Activated CD8-positive, alpha-beta memory T cell treated with anti-CD3 and anti-CD28 coated beads for 1 hour (primary cell): ENCODE measurements at places on chromosomes 6 and 20.

GRCh38 chr6:77136086-77136485 lies 327.2 kb downstream of the HTR1B start:
- DNase-seq, result no peak

- no peak for DNase-seq
Measured at GRCh38 chr6:160790028-160790792, 88.2 kb downstream of the PLG start.

GRCh38 chr6:3282476-3283236 lies 23.9 kb downstream of the PSMG4 start:
- DNase-seq, result no peak

- no peak for DNase-seq
Measured at GRCh38 chr6:108850669-108851465, 2.6 kb downstream of the ARMC2 start.

- no peak for DNase-seq
Measured at GRCh38 chr6:43226192-43226851, 3.0 kb downstream of the DNPH1 start.

GRCh38 chr6:39843305-39844020 lies 51.3 kb downstream of the DAAM2 start:
- DNase-seq, result no peak

- no peak for DNase-seq
Measured at GRCh38 chr6:132202574-132202973, 198.7 kb downstream of the MOXD1 start.

GRCh38 chr6:89471287-89471867 lies 38.4 kb downstream of the ANKRD6 start:
- no peak for DNase-seq

DNA sequence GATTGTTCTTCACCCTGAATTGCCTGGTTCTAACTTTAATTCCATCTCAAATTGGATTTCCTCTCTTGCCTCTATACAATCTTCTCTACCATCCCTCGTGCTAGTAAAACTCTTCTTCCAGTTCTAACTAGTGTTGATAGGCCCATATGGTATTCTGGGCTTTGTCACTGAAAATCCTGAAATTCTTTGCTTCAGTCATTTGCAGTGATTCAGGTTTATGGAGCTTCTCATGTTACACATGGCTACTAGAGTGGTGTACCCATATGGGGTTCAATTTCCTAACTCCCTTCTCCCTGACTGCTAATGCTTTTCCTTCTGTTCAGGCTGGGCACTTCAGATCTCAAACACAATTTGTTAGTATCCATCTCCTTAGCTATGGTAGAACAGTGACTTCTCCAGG lies 956.6 kb downstream of the KIF16B start:
- DNase-seq, result no peak

DNA sequence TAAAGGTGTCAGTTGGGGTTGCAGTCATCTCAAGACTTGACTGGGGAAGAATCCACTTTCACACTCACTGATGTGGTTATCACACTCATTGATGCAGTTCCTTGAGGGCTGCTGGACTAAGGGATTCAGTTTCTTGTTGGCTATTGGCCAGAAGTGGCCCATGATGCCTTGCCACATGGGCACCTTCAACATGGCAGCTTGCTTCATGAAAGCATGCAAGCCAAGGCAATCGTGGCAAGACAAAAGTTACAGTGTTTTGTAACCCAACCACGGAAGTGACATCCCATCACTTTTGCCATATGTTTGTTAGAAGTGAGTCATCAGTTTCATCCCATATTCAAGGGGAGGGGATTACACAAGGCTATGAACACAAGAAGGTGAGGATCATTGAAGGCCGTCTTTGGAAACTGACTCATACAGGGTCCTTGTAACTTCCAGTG lies 3.8 kb upstream of the RANBP9 start:
- no peak for DNase-seq

GRCh38 chr6:11416936-11417576 lies 120.5 kb upstream of the TMEM170B start:
- no peak for DNase-seq

DNA sequence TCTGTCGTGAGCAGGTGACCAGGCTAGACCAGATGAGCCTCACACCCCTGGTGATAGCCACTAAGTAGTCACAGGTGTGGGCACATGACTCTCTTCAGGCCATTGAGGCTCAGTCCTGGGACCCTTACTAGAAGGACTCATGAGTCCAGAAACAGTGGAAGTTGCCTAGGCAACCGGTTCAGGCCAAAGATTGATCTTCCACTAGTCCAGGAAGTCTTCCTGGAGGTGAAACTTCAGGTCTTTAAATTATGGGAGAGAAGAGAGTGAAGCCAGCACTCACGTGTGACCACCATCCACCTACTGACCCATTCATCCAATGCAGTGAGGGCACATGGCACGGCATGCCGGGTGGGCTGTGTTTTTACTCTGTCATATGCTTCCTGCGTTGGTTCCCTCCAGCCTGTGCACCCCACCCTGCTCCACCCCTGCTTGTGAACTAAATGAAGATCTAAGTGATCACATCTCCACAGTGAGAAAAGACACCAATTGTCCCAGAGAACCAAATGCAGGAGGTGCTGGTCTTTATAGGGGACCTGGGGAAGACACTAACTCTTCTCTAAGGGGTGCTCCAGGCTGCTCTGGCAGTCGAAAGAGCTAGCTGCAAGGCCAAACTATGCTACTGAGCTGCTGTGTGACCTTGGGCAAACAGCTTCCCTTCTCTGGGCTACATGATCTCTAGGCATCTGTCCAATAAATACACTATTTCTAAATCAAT lies 12.5 kb upstream of the STX16 start:
- no peak for DNase-seq

- no peak for DNase-seq
Measured at GRCh38 chr6:2658788-2659187, 91.9 kb downstream of the MYLK4 start.

- no peak for DNase-seq
Measured at GRCh38 chr6:46160102-46160501, 10.7 kb downstream of the ENPP5 start.

DNA sequence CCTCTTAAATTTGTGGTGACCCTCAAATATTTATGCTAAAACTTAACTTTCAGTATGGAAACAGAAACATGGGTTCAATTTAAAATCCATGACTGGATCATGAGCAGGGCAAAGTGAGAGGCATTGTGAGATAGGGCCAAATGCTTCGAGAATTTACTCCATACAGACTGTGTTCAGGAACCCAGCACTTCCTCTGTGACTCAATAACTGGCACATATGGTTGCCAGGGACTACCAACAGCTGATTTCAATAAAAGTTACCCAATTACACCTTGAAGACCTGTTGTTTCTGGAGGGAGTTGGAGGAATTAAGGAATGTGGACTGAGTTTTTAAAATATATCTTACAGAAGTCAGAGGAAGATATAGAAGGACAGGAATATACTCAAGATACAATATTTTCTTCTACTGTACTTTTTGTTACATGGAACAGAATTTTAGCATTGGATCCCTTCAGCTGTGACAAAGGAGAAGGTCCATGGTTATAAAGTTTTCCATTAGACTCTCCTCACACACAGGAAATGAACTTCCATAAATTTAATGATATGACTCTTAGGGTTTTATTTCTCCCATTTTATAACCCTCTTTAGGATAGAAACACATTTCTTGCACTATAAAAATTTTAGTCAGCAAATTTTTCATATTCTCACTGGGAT lies 258.5 kb downstream of the KHDC1L start:
- no peak for DNase-seq

GRCh38 chr6:52363228-52363867 lies 1.4 kb downstream of the PAQR8 start:
- DNase-seq, result no peak

DNA sequence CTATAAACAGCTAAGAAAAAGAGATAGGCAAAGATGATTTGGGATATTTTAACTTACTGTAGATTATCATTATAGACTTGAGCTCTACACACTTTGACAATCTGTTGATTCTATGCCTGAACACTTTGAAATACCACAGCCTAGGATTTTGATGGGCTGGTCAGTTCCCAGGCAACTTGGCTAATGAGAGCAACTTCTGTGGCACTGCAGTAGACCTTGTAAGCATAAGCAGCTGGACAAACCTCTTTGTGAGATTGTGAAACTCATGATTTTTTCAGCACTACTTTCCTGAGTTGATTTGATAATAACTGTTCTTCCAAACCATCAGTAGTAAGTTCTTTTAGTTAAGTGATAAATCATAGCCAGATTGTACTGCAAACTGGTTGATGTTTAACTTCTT lies 27.1 kb upstream of the ELOVL5 start:
- DNase-seq, result no peak

GRCh38 chr6:38784506-38785235 lies 69.6 kb downstream of the DNAH8 start:
- DNase-seq, result no peak

DNA sequence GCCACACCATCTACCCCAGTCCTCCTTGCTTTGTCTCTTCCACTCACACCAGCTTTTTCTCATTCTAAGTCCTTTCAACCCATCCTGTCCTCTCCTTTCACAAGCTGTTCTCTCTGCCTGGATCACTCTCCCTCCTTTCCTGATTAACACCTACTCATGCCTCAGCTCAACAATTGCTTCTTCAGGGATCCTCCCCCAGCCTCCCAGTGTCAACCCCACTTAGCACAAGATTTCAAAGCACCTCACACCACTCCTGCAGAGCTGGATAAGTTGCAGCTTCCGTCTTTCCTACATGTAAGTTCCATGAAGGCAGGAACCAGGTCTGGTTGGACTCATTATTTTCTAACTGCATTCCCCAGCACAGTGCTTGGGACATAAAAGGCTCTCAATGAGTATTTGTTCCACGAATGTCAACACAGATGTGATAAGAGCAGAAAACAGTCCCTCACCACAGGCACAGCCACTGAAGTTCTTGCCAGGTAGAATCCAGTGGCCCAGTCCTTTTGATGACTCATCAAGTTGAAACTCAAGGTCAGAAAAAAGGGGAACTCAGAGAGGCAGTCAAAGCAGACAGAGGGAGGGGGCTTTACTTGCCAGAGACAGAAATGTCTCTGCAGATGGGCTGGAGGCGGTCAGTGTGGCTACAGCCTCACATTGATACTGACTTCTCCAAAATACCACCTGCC lies 193.4 kb upstream of the PRDM1 start:
- no peak for DNase-seq

DNA sequence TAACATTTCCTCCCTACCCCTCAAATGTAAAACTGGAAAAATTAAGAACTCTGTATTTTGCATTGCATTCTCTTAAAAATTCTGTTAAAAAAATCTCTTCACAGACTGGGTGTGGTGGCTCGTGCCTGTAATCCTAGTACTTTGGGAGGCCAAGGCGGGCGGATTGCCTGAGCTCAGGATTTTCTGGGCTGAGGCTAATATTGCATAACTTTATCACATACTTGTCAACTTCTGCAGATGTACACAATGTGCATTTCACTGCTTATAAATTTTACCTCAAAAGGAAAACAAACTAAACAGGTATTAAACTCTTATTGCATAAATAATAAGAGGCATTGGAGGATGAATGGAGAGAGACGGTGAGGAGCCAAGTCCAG lies 21.1 kb downstream of the YTHDF1 start:
- DNase-seq, result no peak

DNA sequence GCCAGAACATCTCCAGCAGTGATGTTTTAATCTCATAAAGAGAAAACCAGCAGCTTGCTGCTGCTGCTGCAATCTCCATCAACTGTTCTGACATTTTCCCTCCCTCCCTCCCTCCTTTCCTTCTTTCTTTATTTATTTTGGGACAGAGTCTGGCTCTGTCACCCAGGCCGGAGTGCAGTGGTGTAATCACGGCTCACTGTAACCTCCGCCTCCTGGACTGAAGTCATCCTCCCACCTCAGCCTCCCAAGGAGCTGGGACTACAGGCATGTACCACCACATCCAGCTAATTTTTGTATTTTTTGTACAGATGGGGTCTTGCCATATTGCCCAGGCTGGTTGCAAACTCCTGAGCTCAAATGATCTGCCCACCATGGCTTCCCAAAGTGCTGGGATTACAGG lies 5.7 kb downstream of the ELOVL5 start:
- DNase-seq, result no peak

DNA sequence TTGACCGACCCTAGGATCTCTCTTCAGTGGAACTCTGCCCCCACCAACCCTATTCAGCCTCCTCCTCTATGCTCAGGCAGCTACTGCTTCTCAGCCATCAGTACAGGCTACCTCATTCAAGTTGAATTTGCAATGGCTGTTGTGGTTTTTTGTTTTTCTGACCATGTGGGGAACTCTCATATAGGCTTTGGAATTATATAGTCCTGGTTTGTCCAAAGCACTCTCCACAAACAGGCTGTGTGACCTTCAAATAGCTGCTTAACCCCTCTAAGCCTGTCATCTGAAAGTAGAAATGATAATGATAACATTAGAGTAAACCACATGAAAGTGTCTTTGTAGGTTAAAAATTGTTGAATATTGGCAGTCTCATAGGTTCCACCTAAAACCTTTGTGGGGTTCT lies 80.3 kb downstream of the UNC5CL start:
- DNase-seq, result no peak
